ENCODE measurements at places on chromosomes 3 and 15.
A peak's percentile ranks its signal among the peaks of the same experiment; 100 is the strongest.

GRCh38 chr3:132071043-132071442, 36.2 kb upstream of the CPNE4 start:
- no peak for DNase-seq

- peak; percentile 11 for DNase-seq
These were observed 407.3 kb upstream of the ONECUT1 start for GRCh38 chr15:53197426-53197839.

GRCh38 chr15:52559022-52559421, 9.8 kb downstream of the ARPP19 start:
- no peak for DNase-seq

GRCh38 chr3:58112185-58112535, 98.6 kb downstream of the DNASE1L3 start:
- no peak for DNase-seq

DNA sequence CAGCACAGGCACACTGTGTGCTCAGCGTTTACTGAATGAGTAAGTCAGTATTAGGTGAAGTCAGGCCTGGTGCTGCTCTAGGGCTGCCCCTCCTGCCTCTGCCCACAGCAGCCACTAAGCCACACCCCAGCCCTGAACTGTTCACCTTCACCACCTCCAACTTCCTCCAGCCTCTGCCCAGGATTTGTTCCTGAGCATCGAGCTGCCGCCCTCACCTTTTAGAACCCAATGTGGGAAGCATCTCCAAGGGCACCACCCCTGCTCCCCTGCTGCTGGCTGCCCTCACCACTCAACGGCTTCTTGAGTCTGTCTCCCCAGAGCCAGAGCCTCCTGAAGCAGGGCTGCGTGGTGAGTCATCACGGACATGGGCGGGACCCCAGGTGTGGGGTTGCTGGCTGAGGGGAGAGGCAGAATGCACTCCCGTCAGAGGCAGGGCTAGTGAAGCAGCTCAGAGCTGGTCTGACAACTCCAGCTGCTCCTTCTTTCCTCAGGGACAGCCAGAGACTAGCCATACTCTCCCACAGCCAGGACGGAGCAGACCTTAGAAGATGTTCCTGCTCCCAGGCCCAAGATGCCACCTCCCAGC, 5.8 kb downstream of the HYAL2 start:
- peak; percentile 58 for DNase-seq

- no peak for DNase-seq
These were observed 8.6 kb downstream of the GPX1 start for GRCh38 chr3:49349348-49350114.

- DNase-seq = no peak
These were observed 54.7 kb upstream of the SCAANT1 start for GRCh38 chr3:63966871-63967270.

DNA sequence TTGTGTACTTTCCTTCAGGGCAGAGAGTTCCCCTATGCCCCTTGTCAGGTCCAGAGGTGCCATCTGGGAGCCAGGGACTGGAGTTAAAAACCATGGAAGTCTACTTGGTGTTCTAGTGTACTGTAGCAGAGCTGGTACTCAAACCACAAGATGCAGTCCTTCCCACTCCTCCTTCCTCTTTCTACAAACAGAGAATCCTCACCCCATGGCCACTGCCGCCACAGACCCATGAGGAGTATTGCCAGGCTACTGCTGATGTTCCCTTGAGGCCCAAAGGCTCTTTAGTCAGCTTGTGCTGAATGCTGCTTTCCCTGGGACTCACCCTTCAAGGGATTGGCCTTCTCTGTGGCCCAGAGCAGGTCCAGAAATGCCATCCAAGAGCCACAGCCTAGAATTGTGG, 229.2 kb upstream of the ZPLD1 start:
- DNase-seq = no peak

- no peak for DNase-seq
These were observed 7.7 kb downstream of the SKIC8 start for GRCh38 chr15:78291698-78292097.

GRCh38 chr3:174598885-174599439, 260.2 kb upstream of the NAALADL2 start:
- DNase-seq = no peak

DNA sequence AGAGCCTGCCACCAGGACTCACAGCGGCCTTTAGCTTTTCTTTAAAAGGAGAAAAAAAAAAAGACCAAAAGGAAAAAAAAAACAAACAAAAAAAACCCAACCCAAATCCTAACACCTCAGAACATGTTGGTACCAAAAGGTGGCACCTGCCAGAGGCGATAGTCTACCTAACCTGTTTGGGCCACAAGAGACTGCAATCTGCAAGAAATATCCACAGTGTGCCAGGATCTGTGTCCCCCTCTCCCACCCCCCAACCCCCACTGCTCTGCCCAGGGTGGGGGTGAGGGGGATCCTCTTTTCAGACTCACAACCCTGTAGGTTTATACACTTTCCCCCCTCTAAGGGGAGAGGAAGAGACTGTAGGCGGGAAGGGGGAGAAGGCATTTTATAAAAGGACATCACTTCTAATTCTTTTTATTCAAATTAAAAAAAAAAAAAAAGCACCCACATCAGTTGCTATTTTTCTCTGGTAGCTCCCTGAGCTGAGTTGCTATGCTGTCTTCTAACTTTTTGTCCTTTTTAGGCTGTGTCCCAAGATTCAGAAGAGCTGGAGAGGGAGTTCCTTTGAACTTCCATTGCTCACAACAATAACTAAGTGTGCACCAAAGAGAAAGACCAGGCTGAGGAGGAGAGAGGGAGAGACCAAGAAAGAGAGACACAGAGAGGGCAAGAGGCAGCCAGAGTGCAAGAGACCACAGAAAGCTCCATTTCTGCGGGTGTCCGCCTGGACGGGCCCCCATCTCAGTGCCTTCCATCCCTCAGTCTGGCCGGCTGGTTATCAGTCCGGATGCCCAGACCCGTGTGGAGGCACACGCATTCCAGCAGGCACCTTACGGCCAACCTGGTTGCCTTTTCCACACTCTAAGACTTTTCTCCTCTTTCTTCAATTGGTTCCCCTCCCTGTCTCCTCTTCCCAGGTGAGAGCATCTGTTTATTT, 48.9 kb downstream of the TLE3 start:
- no peak for DNase-seq

DNA sequence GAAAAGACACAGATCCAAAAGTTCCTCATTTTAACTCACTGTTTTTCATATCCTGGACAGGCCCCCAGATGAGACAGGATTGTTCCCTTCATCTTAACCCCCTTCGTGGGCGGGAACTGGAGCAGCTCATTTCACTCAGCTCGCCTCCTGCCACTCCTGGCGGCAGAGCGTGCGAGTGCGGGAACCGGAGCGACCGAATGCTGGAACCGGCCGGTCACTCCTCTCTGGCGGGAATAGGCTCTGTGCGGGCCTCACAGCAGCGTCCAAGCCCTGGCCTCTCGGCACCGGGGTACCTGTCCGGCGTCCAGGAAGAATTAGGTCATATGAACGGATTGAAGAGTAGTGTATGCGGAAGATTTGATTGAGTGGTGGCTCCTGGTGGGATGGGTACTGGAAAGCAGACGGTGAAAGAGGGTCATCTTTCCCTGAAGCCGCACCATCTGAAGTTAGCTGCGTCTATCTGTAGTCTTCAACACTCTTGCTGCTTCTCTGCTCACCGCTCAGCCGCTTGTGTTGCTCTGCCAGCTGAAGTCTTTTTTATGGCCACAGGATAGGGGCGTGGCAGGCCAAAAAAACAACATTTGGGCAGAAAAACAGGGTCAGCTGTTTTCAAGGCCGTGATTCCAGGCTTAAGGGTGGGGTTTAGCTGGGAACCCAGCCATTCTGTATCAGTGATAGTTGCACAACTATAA, 42.3 kb upstream of the FXR1 start:
- DNase-seq = no peak

DNA sequence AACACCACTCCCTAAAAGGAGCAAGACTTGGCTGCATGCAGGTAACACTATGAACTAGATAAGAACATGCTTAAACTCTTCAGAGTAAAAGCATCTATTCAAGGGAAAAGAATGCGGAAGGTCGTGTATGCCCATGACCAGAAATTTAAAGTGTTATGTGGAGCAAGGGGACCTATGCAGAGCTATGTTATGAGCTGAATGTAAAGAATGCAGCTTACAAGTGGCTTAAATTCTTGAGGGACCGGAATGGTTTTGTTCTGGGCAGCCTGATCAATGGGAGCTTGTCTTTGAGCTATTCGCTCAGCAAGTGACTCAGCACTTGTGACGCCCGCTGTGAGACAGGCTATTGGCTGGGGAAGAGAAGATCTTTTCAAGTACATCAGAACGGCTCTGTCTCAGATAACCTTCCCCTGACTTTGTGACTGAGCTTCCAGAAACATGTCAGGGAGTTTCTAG, 367.5 kb upstream of the THBS1 start:
- DNase-seq = no peak

GRCh38 chr3:192239956-192240355, 487.4 kb downstream of the FGF12 start:
- no peak for DNase-seq

Data from stimulated activated CD8-positive, alpha-beta memory T cell treated with anti-CD3 and anti-CD28 coated beads, Interleukin-2, amount 100 ng/mL, for 48 hours (primary cell).